ENCODE measurements at places on chromosomes 5 and 9.

DNA sequence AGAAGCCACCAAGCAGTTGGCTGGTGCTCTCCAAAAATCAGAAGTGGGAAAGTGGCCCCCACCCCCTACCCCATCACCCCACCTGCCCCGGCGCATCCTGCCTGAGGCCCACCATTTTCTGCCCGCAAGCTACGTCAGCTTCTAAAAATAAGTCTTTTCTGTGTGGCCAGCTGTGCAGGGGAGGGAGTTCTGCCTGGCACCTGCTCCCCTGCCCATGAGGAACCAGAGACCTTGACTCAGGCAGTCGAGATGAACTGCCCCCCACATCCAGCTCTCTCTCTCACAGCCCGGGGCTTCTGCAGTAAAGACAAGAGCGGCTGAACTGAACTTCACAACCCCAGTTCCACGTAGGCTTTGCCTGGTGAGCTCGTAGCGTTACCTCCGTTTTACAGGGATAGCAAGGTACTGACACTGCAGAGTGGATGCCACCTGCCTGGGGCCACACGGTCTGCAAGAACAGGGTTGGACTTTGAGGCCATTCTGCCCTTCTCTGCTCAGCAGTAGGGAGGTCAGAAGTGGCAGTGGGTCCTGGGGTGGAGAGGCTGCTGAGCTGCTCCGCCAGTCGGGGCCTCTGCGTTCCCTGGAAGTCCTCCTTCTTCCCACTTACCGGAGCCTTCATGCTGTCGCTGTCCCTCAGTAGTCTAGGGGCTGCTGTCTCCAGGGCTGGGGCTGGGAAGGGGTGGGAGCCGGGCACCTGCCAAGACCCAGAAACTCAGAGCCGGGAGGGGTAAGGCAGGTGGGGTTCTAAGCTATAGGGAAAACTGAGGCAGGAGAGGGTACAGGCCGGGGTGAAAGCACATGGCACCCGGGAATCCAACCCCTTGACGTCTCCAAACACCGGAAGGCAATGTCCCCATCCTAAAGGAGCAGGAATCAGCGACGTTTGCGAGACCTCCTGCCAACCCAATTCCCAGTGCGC, 781 bp downstream of the ST6GALNAC4 start:
- DNase-seq, result no peak

- DNase-seq, result no peak
Measured at GRCh38 chr5:81908771-81909170, 63.1 kb upstream of the ATG10 start.

GRCh38 chr5:87705876-87706275, 293.1 kb upstream of the CCNH start:
- no peak for DNase-seq

GRCh38 chr9:105963343-105964099, 269.2 kb downstream of the TMEM38B start:
- DNase-seq, result no peak

GRCh38 chr9:135152614-135153334, 65.3 kb downstream of the OLFM1 start:
- DNase-seq, result no peak

DNA sequence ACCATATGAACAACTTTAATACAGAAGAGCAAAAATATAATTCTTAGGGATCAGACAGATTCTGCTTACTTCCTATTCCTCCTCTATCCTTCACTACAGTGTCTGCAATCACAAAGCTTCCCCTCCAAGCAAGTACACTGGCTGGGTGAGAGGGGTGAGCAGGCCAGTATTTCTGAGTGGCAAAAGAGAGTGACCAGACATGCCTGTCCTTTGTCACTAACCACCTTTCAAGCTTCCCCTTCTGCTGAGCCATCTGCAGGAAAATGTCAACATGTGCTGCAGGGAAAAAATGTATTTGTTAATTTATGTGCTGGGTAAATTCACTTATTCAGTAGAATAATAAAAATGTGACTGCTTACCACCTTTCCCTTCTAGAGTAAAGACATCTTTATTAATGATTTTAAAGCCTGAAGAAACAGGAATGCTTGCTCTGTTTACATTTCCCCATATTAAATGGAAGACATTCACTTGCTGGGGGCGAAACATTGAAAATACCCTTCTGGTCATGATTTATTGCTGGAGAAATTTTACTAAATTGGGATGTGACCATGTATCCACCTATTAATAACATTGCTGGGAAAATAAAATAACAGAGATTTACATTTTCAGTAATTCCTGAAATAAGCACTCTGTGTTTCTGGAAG, 84.9 kb downstream of the SPOCK1 start:
- DNase-seq, result no peak

GRCh38 chr9:22165144-22165543, 156.0 kb upstream of the CDKN2B start:
- DNase-seq, result no peak

DNA sequence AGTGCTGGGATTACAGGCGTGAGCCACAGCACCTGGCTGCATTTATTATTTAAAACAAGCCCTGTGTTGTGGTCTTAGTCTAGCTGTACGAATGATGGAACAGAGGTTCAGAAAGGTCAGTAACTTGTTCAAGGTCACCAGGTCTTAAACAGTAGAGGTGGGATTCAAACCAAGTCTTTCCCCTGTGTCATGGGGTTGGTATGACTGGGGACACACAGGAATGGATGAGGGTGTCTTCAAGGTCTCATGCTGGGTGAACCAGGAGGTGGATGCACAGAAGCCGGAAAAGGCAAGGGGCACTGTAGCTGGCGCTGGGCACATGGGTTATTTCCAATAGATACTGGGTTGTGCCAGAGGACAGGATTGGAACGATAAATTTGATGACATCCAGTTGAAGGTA, 32.2 kb upstream of the TJP2 start:
- no peak for DNase-seq
